ENCODE measurements at places on chromosomes 7 and 10.

DNA sequence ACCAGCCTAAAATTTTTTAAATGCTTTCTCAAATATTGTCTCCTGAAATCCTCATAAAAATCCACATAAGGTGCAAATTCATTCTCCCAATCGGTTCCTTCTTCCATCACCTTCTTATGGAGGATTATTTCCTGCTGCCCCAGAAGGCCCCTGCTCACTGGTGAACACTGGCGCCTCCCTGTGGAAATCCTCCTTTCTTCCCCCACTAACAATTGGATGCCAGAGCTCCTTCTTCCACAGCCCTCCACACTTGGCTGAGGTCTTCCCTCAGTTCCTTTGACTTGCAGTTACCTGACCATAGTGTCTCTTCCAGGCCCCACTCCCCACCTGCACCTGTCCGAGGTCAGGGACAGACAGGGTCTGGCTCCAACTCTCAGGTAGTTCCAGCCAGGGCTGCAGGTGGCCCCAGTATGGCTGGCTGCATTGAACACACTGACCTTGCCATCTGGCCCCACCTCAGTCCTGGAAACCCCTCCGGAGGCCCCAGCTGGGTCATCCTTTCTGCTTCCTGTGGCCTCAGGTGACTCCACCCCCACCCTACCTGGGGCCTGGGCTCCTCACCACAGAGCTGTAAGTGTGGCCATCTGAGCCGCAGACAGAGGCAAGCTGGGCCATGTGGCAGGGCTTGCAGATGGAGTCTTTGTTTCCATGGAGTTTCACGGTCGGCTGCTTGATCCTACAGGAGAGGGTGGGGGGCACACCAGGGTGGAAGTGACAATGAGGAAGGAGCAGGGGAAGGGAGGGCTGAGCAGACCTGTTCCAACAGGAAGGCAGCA is 18.4 kb downstream of the SPOCK2 start:
- DNase-seq: no peak

DNA sequence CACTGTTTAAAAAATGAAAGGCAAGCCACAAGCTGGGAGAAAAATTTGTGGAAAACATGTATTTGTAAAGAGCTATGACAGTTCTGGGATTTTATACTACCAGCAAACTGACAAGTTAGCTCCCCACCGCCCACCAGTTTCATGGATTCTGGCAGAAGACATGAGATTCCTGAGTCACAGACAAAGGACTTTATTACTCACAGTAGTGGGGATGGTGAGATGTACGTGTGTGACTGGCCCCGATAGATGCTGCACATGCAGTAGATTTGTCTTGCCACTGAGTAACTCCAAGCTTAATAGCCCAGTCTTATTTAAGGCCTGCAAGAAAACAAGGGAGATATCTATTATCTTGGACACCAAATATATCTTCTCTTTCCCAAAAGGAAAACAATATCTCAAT is 281.7 kb downstream of the AHR start:
- no peak for DNase-seq

GRCh38 chr7:157662981-157663716 is 326.3 kb downstream of the DNAJB6 start:
- no peak for DNase-seq

- peak; percentile 59 for DNase-seq
Observed at GRCh38 chr7:42690794-42691639, 220.9 kb downstream of the C7orf25 start.

DNA sequence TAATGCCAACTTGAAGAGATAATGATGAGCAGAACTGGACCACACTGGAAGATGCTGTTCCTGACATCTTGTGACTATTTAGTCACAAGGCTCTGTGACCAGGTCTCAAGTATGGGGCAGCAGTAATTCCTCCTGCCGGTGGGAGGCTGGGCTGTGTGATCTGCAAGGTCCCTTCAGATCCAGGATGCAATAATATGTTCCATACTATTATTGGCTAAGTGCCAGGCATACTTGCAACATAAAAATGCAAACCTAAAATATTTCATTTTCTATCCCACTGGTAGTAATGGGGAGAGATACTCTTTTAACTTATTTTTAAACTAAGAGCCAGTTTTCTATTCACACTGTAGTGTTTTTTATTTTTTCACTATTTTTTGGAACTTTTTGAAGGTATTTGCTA is 171.5 kb downstream of the CYP26A1 start:
- no peak for DNase-seq

DNA sequence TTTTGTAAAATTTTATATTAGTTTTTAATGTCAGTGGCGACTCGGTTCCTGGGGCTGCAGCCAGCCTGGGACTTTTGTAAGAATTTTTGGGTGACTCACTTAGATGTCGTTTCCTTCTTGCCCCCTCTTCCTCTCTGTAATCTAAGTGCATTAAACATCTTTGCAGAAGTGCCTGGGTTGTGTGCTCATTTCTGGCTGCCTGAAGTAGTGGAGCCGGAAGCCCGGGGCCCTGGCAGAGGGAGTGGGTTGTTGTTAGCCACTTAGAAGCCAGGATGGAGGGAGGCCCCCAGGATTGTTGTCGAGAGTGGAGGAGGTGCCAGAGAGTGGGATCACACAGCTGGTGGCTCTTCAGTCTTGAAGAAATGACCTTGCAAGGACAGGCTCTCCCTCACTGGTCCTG is 11.0 kb upstream of the TRIM8 start:
- no peak for DNase-seq
